CD4-positive, alpha-beta T cell treated with Interleukin-10 for 1 hour (primary cell): ENCODE measurements at places on chromosomes 7 and 10.

DNA sequence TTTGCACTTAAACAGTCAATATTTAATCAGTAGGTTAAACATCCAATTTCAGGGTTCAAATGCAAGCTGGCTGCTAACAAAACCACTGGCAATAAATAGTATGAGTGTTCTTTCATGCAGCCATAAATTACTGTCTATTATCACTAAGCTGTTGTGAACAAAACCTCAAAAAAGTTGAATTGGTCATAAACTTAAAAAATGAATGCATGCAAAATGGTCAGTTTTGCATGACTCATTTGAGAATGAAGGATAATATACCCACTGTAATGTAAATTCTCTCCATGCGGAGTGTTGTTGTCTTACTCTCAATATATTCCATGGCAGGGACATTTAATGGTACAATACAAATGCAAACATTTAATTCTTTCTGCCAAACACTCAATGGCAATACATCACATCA lies 226.4 kb downstream of the MAGI2 start:
- DNase-seq, result no peak

GRCh38 chr7:98784216-98784785 lies 85.5 kb downstream of the TMEM130 start:
- DNase-seq, result no peak

- DNase-seq, result no peak
Observed at GRCh38 chr10:75103881-75104686, 7.4 kb upstream of the SAMD8 start.

GRCh38 chr10:18368682-18369081 lies 228.5 kb downstream of the CACNB2 start:
- DNase-seq, result no peak

DNA sequence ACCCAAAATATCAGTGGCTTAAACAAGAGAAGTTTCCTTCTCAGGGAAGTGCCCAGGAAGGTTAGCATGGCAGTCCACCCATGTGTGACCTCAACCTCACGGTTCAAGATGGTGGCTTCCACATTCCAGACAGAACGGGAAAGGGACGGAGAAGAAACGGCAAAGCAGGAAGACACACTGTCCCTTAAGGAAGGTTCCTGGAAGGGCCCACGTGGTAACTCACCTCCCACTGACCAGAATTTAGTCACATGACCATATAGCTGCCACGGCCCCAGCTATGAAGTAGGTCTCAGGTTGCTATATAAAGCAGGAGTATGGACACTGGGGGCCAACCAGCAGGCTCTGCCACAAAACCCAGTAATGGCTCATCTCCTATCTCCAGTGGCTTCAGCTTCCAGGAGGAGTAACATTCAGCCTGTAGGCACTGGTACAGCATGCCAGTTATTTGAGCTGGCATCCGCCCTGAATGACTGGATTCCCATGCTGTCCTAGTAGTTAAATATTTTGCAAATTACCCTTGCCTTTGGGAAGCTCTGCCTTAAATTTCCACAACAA lies 278.5 kb upstream of the KLF14 start:
- DNase-seq, result no peak

DNA sequence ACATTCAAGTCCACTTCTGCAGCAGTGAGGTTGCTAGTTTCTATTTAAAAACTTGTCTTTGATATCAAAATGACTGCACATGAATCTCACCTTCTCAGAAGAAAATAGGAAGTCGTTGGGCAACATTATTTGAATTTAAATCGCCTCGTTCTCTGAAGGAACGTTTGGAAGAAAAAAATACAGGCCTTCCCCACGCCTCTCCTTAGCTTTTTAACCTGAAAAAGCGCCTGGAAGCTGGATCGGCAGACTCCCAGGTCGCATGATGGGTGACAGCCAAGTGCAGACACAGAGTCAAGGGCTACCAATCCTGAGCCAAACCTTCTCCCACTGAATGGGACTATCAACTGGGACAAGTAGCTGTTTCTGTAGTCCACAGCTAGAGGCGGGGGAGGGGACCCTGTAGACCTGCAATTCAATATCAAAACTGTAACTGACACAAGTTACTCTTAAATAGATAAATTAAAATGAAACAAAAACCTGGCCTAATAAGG lies 2.2 kb downstream of the FAM53B start:
- no peak for DNase-seq

DNA sequence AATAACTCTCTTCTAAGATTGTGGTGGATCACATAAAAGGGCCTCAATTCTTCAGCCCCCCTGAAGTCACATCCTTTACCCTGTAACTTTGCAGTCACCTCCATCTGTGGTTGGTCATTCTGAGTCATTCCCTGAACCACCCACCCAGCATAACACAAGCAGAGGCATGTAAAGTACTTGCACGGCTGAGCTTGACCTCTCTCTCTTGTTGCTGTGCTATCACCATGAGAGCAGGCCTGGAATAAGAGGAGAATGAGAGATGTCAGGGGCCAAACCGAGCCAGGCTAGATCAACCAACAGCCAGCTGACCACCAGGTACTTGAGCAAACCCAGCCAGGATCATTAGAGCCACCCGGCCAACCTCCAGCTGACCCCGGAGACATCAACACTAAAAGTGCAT lies 13.5 kb upstream of the STK17A start:
- no peak for DNase-seq

GRCh38 chr10:107391901-107392300 lies 227.4 kb upstream of the SORCS1 start:
- DNase-seq, result no peak

GRCh38 chr7:10225275-10225674 lies 748.4 kb upstream of the PHF14 start:
- DNase-seq, result no peak

- no peak for DNase-seq
Observed at GRCh38 chr7:92621561-92622023, 31.4 kb upstream of the FAM133B start.

- no peak for DNase-seq
Observed at GRCh38 chr7:27239387-27240014, 3.1 kb upstream of the EVX1 start.

DNA sequence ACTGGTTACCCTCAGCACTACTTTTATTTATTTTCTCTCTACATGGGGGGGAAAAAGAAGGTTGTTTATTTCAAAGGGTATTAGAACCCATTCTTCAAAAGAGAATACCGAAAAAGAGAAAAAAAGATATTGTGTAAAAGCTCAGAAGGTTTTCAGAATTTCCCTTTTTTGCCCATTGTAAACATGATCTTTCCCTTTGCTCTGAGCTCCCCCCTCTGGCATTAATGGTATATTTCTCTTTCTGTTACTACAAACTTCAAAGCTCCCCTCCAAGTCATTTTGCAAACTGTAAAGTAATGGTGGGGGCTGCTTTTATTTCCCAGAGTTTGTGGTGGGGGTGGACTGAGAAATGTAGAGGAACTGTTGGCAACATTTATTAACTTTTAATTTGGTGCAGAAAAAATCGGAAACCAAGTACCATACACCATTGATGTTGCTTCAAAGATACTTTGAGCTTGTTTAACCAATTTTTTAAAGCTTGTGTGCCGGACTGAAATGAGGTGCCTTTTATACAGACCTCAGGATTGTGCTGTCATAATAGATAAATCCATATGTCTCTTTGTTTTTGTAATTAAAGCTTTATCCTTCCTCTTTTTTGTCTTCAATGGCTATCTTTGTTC lies 181.5 kb downstream of the EXOC4 start:
- peak; percentile 30 for DNase-seq

DNA sequence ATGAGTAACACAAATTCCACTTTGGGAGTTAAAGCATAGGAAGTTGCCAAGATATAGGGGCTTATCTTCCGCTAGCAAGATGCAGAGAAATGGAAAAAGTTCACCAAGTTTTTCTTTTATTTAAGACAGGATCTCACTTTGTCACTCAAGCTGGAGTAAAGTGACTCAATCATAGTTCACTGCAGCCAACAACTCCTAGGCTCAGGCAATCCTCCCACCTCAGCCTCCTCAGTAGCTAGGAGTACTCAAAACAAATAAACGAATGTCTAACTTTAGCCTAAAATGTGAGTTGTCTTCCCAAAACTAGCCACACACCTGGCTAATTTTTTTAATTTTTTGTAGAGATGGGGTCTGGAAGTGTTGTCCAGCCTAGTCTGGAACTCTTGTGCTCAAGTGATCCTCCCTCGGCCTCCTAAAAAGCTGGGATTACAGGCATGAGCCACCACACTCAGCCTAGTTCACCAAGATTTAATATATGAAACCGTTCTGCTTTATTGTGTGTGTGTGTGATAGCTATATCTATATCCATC lies 9.9 kb downstream of the VIM start:
- peak; percentile 44 for DNase-seq

- DNase-seq, result no peak
Observed at GRCh38 chr10:88946965-88947590, 5.5 kb downstream of the ACTA2 start.

DNA sequence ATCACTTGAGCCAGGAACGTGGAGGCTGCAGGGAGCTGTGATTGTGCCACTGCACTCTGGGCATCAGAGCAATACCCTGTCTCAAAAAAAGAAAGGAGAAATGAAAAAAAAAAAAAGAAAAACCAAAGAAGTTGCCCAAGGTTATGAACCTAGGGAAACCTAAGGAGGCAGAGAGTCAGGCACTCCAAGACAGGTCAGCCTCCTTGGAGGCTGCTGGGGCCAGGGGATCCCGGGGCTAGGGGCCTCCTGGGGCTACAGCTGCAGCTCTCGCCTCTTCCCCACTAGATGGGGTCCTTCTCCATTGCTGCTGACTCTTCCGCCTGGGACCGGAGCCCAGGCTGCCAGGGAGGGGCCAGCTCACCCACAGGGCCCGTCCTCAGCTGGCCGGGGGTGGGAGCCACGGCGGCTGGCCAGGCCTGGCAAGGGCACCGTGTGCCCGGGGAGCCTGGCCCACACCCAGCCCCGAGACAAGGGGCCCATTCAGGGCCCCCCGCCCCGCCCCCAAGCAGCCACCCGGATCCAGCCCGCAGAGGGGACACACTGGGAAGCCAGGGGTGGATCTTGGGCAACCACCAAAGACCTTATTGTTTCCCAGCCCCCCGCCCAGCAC lies 1.7 kb upstream of the SPACDR start:
- no peak for DNase-seq

DNA sequence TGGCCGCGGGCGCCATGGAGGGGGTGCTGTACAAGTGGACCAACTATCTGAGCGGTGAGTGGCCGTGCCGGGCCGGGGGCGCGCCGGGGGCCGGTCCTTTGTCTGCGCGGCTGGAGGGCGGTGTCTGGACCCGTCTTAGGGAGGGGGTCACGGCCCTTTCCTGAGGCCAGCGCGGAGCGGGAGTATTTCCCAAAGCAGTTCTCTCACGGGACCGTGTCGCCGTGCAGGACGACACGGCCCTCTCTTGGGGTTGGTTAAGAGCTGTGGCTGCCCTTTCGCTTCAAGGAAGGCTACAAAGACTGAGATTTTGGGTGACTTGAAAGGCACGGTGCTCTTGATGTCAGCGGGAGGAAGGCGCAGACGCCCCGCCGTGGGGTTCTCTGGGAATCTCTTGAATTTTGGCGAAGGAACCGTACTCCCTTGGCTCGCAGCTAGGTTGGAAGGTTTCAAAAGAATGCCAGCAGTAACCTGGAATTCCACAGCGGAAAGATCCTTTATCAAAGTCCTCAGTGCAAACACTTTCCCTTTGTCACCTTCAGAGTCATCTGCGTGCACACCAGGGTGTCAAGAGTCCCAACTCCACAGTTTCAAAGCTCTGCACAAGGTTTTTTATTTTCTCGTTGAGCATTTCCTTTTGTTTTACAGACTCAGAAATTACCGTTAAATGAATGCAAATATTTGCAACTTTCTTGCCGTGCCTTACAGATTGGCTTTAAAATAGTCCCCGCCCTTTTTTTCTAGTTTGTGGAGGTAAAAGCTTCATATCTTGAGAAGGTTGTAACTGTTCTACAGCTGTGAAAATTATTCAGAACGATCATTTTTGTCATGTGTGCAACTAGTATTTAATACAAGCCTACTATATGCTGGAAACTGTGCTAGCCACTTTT lies 780 bp downstream of the PLEKHA8 start:
- DNase-seq, result peak; percentile 40

- peak; percentile 66 for DNase-seq
Observed at GRCh38 chr7:64618785-64619456, 47.0 kb upstream of the ZNF107 start.

GRCh38 chr10:114893251-114893650 lies 44.7 kb upstream of the TRUB1 start:
- DNase-seq, result no peak

DNA sequence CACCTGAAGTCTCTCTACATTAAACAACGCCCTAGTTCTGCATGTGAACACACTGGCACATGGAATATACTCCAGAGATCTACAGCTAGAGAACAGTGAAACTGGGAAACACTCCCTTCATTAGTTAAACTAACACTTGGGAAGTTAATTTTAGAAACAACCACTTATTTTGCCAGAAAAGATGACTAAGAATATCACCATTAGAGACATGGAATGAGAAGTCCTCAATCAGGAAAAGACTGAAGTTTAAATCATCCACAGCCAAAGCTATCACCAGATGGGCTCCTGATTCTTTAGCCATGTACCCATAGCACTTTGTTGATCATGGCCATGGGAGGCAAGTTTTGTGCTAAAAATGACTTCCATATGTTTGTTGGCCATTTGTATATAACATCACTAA lies 719.5 kb downstream of the KCNMA1 start:
- DNase-seq, result no peak

DNA sequence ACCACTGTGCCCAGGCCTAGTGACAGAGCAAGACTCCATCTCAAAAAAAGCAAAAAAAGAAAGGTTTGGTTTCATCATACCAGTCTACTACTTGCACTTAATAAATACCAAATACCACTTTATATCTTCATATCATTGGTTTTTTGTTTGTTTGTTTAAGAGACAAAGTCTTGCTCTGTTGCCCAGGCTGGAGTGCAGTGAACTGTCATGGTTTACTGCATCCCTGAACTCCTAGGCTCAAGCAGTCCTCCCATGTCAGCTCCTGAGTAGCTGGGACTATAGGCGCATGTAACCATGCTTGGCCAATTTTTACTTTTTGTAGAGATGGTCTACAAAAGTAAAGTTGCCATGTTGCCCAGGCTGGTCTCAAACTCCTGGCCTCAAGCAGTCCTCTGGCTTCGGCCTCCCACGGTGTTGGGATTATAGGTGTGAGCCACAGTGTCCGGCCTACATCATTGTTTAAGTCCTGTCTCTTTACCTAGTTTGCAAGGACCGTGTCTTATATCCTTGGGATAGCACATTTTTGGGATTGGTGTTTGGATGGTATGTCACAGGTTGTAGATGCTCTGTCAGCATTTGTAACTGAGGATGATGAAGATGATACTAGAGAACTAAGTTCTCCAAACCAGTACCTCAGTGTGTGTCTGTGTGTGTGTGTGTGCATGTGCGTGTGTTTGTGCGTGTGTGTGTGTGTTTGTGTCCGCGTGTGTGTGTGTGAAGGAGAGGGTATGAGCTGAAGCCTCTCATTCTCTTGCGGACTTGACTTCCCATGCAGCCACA lies 9.3 kb downstream of the LMTK2 start:
- no peak for DNase-seq

GRCh38 chr10:20004087-20004523 lies 187.9 kb downstream of the PLXDC2 start:
- DNase-seq, result peak; percentile 2

DNA sequence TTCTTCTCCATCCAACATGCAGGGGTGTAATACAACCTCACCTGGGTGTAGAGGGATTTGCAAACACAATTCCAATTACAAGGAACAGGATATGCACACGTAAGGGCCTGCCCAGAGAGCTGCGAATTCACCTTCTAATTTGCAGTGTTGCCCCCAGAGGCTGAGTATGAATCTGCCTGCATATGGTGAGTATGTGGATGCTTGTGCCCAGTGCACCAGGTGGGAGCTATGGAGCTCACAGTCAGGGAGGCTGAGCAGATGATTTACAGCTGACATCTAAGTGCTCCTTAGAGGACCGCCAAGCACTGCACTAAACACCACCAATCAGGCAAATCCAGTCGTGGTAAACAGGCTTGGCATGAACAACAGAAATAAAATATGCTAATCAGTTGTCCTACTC lies 132.0 kb downstream of the RELN start:
- DNase-seq, result no peak
